ENCODE measurements at places on chromosomes 1 and 21. TPM values are rescaled to one million over a fixed set of nuclear protein-coding genes. Genes with fewer than 3 reads are reported as not detected.

SERPINC1 gene
- not detected for total RNA-seq

GRCh38 chr1:22962558-22962957 lies 10.1 kb downstream of the LACTBL1 start:
- no peak for DNase-seq

DNA sequence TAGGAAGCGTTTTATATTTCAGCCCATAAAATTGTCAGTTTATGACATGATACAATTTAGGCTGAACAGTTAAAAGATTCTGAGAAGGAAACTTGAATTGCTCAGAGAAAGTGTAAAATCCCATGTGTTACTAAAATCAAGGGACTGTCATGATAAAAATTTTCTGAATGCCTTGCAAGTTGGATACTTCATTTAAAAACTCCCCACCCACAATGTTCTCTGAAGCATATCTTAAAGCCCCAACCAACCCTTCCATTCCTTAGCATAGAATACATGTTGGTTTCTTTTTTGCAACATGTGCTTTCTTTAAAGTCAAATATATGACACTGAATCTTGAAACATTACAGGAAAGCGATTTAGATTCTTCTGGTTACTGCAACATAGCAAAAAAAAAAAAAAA lies 97.4 kb downstream of the MRPL39 start:
- no peak for DNase-seq

GLMP gene
- 38.3 TPM for total RNA-seq

CLIC4 gene
- 122 TPM for total RNA-seq

DNA sequence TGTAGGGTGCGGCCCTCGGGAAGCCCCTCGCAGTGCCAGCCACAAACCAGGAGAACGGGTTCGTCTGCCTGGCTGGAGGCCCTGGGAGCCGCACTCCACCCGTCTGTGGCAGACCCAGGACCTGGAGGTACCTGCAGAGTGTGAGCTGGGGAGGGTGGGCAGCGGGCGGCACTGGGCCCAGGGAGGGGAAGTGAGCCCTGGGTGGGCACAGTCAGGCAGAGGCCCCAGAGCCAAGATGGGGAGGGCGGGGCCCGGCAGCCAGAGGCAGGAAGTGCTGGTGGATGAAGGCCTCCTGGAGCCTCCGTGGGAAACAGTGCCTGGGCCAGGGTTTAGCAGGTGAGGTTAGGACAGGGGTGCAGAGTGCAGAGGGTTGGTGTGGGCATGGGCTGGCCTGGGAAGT lies 4.0 kb upstream of the PEX10 start:
- DNase-seq, result no peak

GRCh38 chr1:100440075-100440809 lies 87.9 kb downstream of the CDC14A start:
- DNase-seq, result peak; percentile 52

ZNF692 gene
- total RNA-seq, result 4.4 TPM

TNFRSF8 gene
- not detected for total RNA-seq

UBL4B gene
- total RNA-seq, result not detected

CFAP107 gene
- not detected for total RNA-seq

PPIH gene
- total RNA-seq, result 12.3 TPM

TRIM17 gene
- total RNA-seq, result not detected

- DNase-seq, result no peak
These were observed 2.3 kb downstream of the PANK4 start for GRCh38 chr1:2523891-2524609.

FCGR3A gene
- not detected for total RNA-seq

DNA sequence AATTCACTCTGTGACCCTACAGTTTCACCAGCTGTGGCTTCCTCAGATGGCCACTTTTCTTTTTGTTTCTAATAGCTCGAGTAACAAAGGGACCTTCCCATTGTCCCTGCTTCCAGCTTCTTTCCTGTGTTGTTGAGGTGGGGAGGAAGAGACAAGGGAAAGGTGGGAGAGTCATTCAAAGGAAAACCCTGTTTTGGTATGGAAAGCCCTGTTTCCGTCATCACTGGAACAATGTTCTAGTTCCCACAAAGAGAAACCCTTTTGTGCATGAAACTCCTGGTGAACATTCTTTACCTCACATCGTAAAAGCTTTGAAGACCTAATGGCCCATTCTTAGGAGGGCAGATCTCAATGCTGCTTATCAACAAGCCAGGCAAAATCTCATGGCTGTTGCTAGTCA lies 62.2 kb downstream of the ABCA4 start:
- peak; percentile 92 for DNase-seq

DNA sequence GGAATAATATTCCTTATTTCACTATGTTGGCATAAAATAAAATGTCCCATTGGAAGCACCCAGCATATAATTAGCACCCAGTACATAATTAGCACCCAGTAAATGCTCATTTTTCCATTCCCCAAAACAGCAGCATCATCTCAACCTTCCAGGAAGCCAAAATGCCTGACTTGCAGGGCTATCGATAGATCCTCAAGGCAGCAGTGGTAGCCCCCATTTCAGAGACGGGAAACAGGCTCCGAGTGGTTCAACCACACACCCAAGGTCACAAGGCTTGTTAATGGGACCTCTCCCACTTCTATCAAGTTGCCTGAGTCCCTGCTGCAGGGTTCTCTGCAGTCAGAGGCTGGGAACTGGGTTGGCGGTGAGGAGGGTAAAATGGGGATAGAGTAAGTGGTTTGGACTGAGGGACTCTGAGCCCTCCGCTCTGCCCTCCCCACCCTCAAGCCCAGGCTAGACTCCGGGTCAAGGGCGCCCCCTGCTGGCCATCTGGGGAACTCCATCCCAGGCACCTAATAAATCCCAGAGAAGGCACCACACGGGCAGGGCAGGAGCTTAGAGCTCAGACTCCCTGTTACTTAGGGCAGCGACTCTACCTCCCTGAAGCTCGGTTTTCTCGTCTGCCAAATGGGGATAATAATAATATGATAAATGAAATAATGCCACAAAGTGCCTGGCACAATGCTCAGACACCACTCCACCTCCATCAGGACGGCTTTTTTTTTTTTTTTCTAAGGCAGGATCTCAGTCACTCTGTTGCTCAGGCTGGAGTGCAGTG lies 21.9 kb upstream of the LAPTM5 start:
- peak; percentile 63 for DNase-seq

- DNase-seq, result no peak
These were observed 6.8 kb upstream of the OTUD7B start for GRCh38 chr1:150017206-150017750.

GRCh38 chr21:18498431-18498830 lies 94.8 kb upstream of the TMPRSS15 start:
- no peak for DNase-seq

- no peak for DNase-seq
These were observed 175.4 kb upstream of the KLHDC7A start for GRCh38 chr1:18305182-18305795.

TEDDM1 gene
- total RNA-seq, result not detected

DNA sequence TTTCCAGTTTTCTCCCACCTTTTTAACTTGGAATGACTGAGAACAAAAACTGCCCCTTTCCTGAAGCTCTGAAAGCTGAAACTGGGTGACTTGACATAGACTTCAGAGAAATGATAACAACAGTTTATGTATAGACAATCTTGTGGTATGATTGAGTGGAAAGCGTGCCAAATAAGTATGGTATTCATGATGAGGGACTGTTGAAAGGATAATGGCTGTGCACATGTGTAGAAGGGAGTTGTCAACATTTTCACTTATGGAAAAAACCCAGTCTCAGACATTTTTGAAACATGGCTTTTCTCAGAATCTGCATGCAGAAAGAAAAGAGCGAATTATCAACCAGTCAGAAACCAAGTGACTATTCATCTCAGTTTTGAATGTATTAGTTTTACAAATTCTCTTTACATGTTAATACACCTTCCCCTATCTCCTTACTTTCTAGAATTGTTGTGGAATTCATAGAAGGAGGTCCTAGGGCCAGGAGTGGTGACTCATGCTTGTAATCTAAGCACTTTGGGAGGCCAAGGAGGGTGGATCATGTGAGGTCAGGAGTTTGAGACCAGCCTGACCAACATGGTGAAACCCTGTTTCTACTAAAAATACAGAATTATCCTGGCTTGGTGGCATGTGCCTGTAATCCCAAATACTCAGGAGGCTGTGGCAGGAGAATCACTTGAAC lies 261.2 kb downstream of the S1PR1 start:
- no peak for DNase-seq

CHAF1B gene
- 2.2 TPM for total RNA-seq

- no peak for DNase-seq
These were observed 25.6 kb downstream of the ZBTB17 start for GRCh38 chr1:15950302-15950701.

S100A1 gene
- not detected for total RNA-seq

HES3 gene
- total RNA-seq, result not detected

DNA sequence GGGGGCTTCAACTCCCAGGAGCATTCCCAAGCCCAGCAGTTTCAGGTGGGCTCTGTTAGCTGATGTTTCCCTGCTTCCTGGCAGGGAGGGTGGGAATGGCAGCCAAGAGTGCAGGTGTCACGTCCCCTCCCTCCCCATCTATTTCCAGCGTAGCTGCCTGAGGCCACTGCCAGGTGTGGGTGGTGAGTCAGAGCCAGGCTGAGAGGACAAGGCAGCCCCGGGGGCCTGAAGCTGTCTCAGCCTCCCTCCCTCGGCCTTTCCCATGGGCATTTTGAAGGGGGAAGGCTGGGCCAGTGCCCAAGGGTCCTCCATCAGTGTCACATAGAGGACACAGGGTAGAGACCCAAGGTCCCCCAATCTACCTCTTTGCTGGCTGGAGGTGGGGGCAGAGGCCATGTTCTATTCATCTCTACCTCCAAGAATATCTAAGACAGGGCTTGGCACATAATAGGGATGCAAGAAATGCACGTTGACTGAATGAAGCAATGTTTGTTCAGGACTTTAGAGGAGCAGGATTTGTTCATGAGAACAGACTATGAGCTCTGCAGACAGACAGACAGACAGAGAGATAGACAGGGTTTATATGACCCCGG lies 34.4 kb upstream of the ID3 start:
- peak; percentile 59 for DNase-seq

DNA sequence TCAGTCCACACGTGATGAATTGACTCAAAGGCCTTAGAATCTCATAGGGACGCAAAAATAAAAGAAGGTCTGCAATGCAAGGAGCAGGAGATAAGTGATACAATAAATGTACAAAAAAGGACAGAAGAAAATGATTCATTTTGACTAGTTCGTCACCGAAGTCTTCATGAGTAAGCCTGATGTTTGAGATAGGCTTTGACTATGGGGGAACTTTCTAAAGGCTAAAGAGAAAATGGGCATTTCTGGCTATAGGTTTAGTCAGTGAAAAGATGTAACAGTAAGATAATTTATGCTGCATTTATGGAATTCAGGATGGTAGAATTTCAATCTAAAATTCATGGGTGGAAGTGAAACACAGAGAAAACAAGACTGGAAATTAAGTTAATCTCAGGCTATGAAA lies 163.0 kb downstream of the ADGRL4 start:
- DNase-seq, result peak; percentile 4

TMCC2 gene
- total RNA-seq, result 0.40 TPM

DNA sequence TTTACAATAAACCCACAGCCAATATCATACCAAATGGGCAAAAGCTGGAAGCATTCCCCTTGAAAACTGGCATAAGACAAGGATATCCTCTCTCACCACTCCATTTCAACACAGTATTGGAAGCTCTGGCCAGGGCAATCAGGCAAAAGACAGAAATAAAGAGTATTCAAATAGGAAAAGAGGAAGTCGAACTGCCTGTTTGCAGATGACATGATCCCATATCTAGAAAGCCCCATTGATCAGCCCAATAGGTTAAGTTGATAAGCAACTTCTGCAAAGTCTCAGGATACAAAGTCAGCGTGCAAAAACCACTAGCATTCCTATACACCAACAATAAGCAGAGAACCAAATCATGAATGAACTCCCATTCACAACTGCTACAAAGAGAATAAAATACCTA lies 235.5 kb downstream of the DPYD start:
- DNase-seq, result no peak

GJB5 gene
- not detected for total RNA-seq

DENND1B gene
- 2.0 TPM for total RNA-seq

DNA sequence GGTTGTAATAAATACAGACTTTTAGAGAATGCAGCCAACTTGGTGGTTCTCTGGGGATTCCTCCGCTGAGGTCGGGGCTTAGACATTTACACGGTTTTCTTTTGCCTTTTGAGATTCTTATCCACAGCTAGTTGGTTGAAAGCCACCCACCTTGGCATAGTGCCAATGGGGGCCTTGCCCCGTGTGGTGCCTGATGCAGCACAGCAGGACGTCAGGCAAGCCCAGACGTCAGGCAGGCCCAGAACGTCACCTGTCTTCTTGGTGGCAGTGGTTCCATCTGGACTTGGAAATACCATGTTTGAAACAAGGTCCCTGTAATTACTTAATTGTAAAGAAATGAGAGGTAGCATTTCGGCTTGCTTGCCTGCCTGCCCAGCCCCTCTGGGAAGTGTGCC lies 78.5 kb downstream of the GALNT2 start:
- no peak for DNase-seq

DNA sequence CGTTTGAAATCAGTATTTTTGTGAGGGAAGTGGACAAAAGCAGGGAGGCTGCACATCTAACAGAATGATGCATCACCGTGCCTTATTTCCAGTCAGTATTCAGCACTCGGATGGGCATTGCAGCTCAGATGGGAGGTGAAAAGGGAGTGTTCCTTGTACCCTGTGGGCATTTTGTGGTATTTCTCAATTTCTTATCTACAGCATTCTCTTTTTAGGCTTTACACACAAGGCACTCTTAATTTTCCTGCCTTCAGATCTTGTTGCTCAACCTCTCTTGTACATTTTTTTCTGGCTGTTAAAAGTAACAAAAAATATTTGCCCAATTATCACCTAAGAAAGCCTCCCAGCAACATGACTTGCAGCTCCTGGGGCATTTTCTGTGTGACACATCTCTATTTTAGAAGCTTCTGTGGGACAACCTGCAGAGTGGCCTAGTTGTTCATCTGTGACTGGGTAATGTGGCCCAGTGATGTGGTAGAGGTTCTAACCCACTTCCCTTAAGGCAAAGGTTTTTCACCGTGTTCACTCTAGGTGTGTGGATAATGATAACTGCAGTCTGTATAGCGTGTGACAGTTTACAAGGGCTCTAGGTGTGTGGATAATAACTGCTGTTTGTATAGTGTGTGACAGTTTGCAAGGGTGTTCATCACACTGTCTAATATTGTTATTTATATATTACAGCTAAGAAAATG lies 257.2 kb downstream of the PTGER3 start:
- DNase-seq, result no peak

RGS8 gene
- total RNA-seq, result not detected

- no peak for DNase-seq
These were observed 39.0 kb upstream of the ATG4C start for GRCh38 chr1:62744611-62745577.

All from lung microvascular endothelial cell (primary cell).